Stimulated activated CD4-positive, alpha-beta T cell treated with anti-CD3 and anti-CD28 coated beads, Interleukin-15, amount 100 ng/mL, for 1 hour (primary cell): ENCODE measurements at places on chromosomes 6 and 20.

GRCh38 chr20:22285555-22285954, 298.8 kb downstream of the FOXA2 start:
- no peak for DNase-seq

GRCh38 chr6:31665501-31666336, at the start of gene CSNK2B:
Gene CSNK2B, plus strand, starts transcription at chr6:31666080. Its CDS starts 752 bp downstream, at chr6:31666832.
- peak; percentile 97 for DNase-seq

DNA sequence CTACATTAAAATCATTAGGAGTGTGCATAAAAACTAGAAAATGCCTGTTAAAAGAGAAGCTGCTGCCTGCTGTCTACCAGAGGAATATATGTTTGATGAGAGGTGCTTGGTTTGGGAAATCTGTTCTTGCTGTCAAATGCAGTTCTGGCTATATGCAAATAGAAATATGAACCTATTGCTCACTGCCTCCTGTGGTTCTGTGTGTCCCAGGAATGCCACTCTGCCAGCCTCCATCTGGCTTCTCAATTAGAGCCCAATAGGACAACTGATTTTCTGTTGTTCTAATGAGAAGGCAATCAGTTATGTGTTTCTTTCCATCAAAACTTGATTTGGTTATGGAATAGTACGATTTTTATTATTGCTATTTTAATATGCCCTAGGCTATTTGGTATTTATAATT, 759.7 kb downstream of the HDGFL1 start:
- no peak for DNase-seq

GRCh38 chr6:114595591-114595990, 252.8 kb upstream of the HS3ST5 start:
- no peak for DNase-seq

- DNase-seq, result no peak
Observed at GRCh38 chr6:151350442-151351145, 40.8 kb downstream of the ZBTB2 start.

- DNase-seq, result no peak
Observed at GRCh38 chr20:634148-634925, 18.7 kb downstream of the SRXN1 start.

GRCh38 chr20:46799781-46800408, 90.4 kb downstream of the SLC2A10 start:
- no peak for DNase-seq

DNA sequence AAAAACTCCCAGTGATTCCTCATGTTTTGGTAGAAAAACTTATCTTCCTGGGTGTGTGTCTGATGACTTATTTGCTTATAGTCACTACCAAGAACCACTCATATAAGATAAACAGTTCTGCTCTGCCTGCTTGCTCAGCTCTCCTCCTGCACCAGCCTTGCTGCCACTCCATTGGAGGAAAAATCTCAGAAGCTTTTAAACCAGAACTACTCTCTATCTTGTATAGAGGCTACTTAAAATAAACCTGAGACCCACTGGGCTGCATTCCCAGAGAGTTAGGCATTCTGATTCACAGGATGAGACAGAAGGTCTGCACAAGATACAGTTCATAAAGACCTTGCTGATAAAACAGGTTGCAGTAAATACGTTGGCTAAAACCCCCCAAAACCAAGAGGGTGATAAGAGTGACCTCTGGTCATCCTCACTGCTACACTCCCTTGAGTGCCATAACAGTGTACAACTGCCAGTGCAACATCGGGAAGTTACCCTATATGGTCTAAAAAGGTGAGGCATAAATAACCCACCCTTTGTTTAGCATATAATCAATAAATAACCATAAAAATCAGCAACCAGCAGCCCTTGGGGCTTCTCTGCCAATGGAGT, 728.3 kb downstream of the EPHA7 start:
- no peak for DNase-seq

- DNase-seq, result no peak
Observed at GRCh38 chr6:128239146-128239545, 281.3 kb downstream of the PTPRK start.

DNA sequence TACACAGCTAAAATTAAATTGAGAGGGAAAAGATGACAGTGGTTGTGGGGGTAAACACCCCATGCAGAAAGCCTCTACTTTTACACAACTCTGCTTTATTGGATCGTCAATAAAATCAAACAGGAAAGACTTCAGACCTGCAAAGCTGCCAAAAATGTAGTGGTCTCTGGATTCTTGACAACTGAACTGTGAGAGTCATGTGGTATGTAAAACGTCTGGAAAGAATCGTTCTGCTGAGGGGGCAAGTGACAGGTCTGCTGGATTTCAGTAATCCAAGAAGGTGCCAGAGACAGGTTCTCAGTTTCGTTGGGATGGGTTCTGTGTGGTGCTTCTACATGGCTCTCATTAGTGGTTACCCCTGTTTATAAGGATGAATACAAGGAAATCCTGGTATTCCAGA, 63.3 kb downstream of the TSPYL4 start:
- no peak for DNase-seq

- no peak for DNase-seq
Observed at GRCh38 chr20:15248618-15249395, 911.4 kb upstream of the FLRT3 start.

- DNase-seq, result no peak
Observed at GRCh38 chr6:168072730-168073129, 6.3 kb downstream of the FRMD1 start.

GRCh38 chr6:54244430-54244829, 63.8 kb upstream of the TINAG start:
- DNase-seq, result no peak

- no peak for DNase-seq
Observed at GRCh38 chr20:46523696-46524328, 10.5 kb upstream of the ZNF334 start.

DNA sequence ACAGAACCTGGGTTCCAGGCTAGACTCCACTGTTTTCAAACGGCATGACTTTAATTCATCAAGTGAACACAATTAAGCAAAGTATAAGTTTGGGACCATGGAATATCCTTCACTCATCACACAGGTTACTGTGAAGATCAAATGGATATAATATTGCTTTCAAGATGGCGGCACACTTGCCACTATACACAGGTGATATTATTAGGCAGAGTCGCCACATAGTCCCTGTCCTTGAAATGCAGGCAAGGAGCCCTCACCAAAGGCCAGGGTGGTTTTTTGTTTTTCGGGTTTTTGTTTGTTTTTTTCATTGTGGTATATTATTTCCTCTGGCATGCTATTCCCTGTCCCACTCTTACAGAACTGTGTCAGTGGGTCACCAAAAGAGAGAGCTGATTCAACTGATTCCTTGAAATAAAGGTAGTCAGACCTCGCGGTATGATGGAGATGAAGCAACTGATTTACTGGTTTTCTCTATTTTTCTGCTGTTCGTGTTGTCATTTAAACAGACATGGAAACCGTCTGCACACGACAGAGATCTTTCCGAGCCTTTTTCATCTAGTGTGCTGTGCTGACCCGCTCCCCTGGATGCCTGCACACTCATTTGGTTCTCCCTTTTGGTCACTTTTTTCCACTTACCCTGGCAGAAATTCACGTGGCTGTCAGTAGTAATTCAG, 29.7 kb downstream of the MYB start:
- no peak for DNase-seq

- DNase-seq, result no peak
Observed at GRCh38 chr20:22630701-22631100, 46.3 kb upstream of the FOXA2 start.

DNA sequence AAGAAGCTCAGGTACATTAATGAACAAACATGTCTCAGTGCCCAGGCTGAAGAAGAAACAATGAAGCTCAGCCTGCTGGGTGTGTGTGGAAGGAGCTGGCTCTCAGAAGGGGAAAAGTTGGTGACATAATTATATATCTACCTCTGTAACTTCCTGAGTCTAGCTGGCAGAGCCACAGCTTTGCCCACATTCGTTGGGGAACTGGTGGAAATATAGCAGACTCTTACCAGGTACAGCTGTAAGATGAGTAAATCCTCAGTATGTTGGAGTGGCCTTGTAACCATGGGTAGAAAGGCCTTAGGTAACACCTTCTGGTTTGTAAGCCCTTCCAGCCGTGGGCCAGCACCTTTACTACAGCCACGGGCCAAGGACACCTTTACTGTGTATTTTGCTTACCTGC, 29.9 kb upstream of the PNRC1 start:
- DNase-seq, result no peak

GRCh38 chr20:24994470-24995368, 2.2 kb upstream of the APMAP start:
- DNase-seq, result peak; percentile 59

DNA sequence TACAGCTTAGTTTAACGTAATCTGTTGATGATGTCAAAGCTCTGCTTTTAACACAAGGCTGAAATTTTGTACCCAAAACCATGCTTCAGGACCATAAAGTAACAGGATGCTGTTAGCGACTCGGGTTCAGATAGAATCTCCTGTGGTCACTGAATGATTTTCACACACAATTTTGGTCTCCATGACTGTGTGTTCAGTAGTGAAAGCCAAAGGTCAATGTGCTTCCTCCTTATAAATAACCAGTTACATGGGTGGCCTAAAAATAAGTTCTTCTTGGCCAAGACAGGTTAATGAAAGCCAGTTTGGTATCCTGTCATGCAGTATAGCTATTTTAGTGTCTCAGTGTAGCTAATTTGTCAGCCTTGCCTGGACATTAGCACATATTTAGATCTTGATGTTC, 19.1 kb upstream of the LOC128125822 start:
- DNase-seq, result no peak

- no peak for DNase-seq
Observed at GRCh38 chr20:44454306-44454963, 21.2 kb upstream of the TTPAL start.

DNA sequence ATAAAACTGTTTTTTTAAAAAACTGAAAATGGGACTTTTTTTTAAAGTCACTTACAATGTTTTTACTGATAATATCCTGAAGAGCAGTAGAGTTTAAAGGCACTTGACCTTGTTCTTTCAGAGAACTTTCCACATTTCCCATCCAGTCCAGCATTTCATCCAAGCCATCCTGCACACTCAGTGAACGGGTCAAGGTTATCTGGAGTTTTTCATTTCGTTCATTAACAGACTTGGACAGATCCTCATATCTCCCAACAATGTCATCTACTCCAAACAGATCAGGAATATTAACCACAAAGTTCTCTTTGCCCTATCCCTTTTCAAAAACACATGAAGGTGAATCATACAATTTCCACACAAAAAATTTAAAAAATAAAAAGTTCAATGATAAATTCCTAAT, 69.1 kb downstream of the DST start:
- no peak for DNase-seq

DNA sequence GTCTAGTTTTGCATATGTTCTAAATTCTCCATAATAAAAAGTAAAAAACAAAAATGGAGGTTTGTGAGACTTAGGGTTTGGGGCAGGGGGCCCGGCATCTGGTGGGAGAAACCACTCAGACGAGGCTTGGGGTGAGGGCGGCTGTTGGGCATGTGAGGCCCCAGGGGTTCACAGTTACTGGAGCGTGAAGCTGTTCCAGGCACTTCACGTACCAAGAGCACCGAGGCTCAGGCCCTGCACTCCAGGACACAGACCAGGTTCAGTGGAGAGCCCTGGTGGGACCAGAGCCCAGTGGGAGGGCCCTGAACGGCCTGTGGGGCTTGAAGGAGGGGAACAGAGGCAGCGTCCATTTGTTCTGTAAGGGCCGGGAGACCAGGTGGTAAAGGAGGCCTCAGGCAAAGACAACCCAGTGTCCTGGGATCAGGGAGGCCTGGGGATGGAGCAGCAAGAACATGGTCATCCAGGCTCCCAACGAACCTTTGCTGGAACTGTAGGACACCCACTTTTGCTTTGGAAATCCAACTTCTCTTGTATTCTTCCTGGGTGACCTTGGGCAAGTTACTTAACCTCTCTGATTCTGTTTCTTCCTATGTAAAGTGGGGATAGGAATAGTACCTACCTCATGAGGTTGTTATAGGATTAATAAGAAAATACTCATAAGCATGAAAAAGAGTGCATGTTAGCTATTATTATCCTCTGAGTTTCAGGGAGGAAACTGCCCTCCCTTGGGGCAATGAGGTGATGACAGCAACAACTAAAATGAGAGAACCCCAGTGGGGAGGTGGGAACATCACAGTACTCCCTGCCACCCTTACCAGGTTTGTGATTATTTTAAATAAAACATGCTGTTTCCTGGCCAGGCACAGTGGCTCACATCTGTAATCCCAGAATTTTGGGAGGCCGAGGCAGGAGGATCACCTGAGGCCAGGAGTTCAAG, 1.1 kb upstream of the FGD2 start:
- DNase-seq, result no peak

- DNase-seq, result no peak
Observed at GRCh38 chr20:32470025-32470861, 112.1 kb downstream of the ASXL1 start.

GRCh38 chr6:582370-582769, 74.5 kb downstream of the HUS1B start:
- no peak for DNase-seq

DNA sequence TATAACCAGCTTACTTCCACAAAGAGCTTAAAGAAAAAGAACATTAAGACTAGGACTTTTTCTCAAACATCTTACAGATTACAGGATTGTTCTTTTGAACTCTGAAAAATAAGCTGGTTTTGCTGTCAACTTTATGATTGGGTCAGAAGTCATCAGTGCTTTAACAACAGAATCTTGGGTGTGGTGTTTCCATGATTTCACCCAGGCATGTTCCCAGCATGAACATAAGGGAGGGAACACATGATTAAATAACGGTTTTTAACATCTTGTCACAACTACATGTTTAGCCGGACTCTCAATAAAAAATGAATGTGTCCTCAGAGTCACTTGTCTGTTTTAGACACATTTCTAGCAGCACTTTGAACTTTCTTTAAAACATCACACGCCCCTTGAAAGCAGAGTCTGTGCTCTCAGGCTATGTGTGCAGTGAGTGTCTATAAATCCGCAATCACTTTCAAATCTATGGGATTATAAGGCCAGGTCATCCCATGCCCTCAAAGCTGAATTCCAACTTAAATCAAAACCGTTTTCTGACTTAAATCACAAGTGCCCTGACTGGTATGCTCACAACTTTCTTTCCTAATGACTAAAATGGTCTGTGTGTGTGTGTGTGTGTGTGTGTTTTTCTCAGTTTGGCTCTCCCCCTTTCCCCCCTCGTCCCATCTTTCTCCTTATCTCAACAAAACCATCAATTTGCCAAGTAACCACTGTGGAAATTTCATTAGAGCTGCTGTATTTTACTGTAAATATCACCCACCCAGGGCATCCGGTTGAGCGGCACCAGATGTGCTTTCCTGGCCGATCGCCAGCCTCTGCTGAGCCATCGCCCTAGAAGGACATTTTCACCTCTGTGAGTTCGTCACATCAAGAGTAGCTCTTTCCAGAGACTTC, 216.8 kb upstream of the DTNBP1 start:
- peak; percentile 5 for DNase-seq
